NCI-H1417 (cell line): ENCODE measurements at places on chromosomes 3 and 15.

GRCh38 chr3:135997554-135998320 lies 32.2 kb downstream of the PPP2R3A start:
- no peak for DNase-seq

DNA sequence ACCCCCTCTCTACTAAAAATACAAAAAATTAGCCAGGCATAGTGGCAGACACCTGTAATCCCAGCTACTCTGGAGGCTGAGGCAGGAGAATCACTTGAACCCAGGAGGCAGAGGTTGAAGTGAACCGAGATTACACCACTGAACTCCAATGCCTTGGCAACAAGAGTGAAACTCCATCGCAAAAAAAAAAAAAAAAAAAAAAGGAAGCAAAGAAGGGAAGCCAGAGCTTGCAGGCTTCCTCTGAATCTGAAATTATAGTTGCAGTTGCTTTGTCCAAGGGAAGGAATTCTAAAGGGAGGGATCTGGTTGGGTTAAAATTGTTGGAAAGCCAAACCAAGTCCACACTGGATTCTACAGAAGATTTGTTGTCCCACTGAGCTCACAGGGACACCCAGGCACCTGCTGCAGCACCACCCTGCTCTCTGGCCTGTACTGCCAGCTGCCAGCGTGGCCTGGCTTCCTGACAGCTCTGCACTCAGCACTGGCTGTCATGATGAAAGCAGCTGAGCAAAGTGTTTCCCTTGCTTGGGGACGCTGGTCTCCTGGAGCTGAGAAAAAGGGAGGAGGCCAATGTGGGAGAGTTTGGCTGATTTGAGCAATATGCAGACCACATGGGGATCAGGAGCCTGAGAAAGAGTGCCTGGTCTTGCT lies 88.8 kb upstream of the HES1 start:
- DNase-seq, result peak; percentile 55

DNA sequence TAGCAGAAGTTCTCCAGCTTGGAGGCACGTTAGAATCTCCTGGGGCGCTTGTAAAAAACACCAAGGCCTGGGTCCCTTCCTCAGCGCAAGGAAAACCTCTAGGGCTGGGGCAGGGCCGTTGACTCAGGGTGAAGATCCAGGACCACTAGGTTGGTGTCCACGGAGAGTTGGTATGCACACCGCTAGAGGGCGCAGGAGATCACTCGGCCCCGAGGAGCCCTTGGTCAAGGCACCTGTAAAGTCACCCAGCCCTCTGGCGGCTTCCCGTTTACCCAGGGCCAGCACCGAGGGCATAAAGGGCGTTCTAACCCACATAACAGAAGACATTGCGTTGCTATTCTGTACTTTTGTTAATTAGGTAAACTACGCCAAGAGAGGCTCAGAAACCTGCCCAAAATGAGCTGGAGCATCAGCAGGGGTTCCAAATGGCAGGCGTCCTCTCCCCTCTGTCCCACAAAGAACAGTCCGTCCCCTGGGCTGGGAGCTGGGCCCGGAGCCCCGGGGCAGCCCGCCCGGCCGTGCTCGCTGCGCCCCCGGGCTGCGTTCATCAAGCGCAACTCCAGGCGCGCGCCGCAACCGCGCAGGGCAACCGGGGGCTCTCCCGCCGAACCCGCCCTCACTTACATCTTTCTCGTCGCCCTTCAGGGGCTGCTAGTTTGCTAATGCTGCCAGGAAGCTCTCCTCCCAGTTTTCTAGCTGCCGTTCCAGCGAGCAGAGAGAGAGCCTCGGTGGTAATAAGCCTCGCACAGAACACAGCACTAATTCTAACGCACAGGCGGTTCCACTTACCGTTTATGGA lies 332.1 kb downstream of the ARRDC4 start:
- peak; percentile 88 for DNase-seq

- no peak for DNase-seq
These were observed 164.4 kb downstream of the GHSR start for GRCh38 chr3:172283841-172284357.
